Activated CD8-positive, alpha-beta memory T cell treated with anti-CD3 and anti-CD28 coated beads for 1 hour (primary cell): ENCODE measurements at places on chromosomes 5 and 9.

DNA sequence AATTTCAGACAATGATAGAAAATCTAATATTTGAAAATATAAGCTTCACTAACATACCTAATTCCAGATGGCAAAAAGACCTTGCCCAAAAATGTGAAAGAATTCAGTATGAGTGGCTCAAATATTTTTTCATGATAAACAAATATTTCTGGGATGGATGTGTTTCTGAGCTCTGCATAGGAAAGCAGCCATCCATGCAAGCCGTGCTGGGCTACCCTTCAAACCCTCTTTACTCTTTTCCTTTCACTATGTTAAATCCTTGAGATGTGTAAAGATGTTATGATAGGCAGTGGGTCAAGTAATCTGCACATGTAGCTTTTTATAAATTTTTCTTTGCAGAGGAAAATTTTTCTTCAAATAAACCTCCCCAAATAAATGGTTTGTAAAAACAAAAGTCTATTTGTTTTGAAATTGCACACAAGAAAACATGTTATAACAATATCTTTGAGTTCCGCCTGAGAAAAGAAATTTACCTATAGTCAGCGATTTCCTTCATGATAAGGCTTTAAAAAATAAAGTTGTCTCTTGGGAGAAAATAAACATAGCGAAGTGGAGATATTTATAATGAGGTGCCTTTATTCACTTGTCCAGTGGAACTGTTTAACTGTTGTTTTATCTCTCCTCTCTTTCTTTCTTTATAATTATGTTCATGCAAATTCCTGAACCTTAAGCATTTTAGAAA lies 154.3 kb upstream of the PITX1 start:
- DNase-seq: no peak

- no peak for DNase-seq
Observed at GRCh38 chr9:133387680-133388079, 11.5 kb downstream of the STKLD1 start.

DNA sequence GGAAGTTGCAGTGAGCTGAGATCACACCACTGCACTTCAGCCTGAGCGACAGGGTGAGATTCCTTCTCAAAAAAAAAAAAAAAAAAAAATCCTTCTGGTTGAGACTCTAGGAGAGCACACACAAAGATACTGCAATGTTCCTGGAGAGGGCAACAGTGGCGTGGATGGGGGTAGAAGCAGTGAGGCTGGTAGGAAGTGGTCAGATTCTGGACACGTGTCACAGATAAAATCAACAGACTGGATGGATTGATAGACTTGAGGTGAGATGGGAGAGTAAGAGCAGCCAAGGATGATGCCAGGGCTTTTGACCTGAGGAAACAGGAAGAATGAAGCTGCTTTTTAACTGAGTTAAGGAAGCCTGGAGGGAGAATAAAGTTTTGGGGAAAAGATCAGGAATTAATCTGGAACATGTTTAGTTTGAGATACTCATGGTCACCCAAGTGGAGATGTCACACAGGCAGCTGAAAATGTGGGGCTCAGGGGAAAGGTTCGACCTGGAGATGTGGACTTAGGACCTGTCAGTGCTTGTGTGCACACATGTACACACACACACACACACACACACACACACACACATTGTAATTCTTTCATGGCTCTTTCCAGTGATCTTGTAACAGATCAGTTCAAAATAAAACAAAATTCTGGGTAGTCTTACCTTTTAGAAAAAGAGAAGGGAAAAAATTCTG lies 88.1 kb downstream of the FANCC start:
- no peak for DNase-seq

DNA sequence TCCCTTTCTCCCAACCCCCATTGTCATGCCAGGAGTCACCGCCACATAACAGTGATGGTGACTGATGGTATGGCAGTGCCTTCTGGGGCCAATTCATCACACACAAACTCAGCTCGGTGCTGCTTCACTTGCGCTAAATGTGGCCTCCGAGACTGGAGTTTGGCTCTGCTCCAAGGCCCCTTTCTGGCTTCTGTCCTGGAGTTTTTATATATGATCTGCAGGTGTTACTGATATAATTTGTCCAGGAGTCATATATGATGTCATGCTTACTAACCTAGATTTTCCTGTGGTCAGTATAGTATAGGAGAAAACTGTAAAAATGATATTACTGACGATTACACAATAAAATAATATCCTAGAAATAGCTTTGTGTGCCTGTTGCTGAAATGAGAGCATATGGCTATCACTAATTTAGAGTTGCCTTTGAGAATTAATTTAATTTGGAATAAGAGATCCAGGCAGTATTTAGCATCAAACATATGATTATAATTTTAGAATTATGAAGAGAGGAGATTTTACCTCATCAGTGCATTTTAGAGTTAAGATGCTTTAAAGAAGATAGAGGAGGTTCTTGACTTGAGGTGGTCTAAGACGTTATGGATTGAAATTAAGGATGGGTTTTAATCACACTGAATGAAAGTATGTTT lies 334.1 kb upstream of the CD180 start:
- DNase-seq: no peak

DNA sequence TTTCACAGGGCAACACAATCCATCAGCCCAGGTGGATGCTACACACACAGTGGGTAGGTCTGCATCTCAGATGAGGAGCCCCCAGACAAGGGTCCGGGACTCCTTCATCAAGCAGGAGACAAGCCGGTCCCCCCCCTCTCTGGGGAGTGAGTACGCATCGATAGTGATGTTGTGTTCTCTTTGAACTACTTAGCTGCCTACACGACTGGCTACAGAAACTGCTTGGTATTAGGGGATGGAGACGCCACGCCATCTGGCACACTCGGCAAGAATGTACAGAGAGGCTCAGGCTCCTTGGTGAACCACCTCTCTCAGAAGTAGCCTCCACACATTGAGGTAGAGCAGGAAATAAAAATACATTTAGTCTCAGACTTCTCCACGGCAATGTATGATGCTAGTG lies 179.8 kb downstream of the CNTNAP3 start:
- no peak for DNase-seq

DNA sequence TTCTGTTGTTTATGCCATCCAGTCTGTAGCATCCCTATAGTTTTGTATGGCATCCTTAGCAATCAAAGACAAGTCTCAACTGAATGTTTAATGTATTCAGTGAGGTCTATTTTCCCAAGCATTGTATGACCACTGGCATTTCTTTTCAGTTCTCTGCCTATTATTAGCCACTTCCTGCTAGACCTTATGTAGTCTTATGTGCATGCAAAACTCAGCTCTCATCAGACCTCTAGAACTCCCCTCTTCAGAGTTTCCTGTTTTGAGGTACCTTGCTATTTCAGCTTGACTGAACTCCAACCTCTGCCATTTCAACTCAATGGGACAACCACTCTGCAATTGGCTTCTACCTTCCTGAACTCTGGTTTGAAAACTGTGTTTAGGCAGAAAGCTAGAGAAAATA lies 113.2 kb downstream of the SLC25A46 start:
- DNase-seq: no peak

GRCh38 chr9:127411122-127411521 lies 13.1 kb upstream of the ZNF79 start:
- no peak for DNase-seq

- DNase-seq: no peak
Observed at GRCh38 chr9:72396247-72397091, 31.5 kb upstream of the ZFAND5 start.

DNA sequence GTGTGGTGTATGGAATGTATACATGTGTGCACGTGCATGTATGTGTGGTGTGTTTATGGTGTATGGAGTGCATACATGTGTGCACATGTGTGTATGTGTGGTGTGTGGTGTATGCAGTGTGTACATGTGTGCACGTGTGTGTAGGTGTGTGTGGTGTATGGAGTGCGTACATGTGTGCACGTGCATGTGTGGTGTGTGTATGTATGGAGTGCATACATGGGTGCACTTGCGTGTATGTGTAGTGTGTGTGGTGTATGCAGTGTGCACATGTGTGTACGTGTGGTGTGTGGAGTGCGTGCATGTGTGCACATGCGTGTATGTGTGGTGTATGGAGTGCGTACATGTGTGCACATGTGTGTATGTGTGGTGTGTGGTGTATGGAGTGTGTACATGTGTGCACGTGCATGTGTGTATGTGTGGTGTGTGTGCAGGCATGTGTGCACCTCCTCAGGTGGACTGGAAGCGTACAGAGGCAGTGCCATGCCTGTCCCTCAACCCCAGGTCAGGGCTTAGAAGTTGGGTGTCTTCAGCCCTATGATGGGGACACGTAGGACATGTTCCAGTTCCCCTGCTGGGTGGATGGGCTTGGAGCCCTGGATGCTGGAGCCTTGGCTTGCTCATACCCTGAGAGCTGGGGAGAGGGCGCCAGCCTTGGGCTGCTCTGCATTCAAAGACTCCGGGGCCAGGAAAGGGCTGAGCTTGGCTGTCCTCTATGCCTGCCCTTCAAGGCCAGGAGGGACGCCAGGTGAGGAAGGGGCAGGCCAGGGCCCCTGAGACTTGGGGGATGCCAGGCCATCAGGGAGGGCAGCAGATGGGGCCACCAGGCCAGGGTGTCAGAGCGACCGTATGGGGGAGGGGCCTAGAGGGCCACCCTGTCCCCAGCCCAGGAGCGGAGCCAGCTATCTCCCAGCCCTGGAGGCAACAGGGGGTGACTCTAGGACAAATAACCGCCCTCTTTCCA lies 12.2 kb downstream of the MYMK start:
- no peak for DNase-seq

DNA sequence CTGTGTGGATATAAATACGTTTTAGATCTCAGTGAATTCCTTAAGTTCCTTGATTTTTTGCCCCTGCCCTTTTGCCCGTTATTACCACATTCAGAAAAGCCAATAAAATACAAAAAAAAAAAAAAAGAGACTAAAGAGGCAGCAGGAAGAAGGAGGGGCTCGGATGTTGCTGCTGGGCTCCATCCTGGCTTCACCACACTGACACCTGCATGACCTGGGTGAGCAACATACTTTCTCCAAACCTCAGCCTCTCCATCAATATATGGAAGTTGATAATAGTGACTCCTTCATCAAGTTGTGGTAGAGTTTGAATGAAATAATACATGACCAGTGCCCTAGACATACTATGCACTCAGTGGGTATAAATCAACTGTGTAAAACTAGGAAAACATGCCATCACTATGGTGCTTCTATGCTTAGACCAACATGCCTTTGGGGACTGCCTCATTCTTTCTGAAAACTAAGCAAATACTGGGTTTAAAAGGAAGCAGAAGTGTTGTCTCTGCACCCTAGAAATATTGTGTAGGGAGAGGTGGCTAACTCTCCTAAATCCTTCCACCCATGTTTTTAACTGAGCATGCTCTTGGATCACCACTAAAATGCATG lies 243.0 kb downstream of the PIK3R1 start:
- no peak for DNase-seq

- no peak for DNase-seq
Observed at GRCh38 chr9:128733256-128733655, 9.3 kb upstream of the ZDHHC12 start.

GRCh38 chr9:127397646-127398274 lies 791 bp downstream of the SLC2A8 start:
- no peak for DNase-seq

- DNase-seq: no peak
Observed at GRCh38 chr5:13919786-13920185, 24.7 kb downstream of the DNAH5 start.

- no peak for DNase-seq
Observed at GRCh38 chr5:96997265-96997859, 61.5 kb downstream of the LNPEP start.

GRCh38 chr5:42572313-42572712 lies 149.1 kb downstream of the GHR start:
- DNase-seq: no peak

GRCh38 chr9:130183133-130183762 lies 11.0 kb downstream of the NCS1 start:
- no peak for DNase-seq

GRCh38 chr5:152622628-152623027 lies 217.5 kb upstream of the NMUR2 start:
- DNase-seq: no peak

DNA sequence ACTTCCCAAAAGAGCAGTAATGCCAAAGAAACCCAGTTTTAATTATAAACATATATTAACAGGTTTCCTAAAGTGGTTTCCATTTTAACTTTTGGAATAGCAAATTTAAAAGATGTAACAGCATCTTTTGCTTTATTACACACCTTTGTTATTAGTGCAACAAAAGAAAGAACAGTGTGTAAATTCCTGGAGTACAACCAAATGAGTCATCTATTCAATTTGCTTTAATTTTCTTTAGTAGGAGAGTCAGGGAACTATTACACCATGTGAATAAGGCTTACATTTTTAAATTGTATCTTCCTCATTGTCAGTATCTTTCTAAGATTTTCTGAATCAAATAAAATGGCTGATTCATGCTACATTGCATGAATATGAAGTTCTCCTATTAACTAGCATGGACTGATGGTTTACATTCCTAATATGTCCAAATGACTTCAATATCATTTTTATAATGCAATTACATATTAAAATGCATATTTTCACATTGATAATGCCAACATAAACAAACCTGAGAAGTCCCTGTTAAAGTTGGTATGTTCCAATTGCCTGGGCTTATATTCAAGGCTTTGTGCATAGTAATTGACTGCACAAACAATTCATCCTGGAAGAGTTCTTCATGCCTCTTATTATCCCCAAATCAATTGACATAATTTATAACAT lies 22.5 kb downstream of the EDIL3 start:
- DNase-seq: no peak

GRCh38 chr5:116438979-116439554 lies 135.6 kb downstream of the SEMA6A start:
- no peak for DNase-seq

GRCh38 chr5:151676719-151677118 lies 10.0 kb downstream of the SPARC start:
- DNase-seq: no peak

DNA sequence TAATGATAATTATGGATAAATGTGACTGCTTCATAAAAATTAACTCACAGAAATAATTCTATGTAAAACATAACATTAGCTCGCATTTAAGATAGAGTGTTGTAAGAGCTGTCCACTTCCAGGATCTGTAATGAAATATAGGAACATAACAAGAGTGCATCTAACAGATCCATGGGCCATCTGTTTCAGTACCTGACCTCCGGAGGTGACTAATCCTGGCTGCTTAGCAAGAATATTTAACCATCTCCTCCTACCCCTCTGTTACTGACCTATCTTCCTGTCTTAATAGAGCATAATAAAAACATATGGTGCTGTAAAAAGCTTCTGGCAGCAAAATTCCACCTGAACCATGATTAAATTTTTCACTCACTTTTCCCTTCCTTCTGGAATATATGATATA lies 7.1 kb downstream of the PLCXD3 start:
- no peak for DNase-seq

DNA sequence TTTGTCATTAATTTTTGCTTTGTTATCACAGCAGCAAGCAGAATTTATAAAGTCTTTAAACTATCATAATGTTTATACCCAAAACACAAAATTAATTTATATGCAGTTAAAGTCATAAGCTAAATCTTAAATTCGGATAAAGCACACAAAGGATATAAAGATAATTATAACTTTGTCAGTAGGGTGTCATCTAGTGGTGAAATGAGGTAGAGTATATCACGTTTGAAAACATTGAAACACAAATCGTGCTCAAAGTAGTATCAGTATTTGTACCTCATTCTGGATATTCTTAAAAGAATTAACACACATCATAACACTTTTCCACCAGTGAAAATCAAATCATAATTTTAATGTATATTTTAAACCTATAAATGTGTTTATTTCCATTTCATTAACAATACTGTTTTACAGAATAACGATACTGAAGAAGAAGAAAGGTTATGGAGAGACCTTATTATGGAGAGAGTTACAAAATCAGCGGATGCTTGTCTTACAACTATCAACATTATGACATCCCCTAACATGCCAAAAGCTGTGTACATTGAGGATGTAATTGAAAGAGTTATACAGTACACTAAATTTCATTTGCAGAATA lies 129.5 kb downstream of the NIPBL start:
- no peak for DNase-seq
